ENCODE measurements at places on chromosomes 3 and 15.

DNA sequence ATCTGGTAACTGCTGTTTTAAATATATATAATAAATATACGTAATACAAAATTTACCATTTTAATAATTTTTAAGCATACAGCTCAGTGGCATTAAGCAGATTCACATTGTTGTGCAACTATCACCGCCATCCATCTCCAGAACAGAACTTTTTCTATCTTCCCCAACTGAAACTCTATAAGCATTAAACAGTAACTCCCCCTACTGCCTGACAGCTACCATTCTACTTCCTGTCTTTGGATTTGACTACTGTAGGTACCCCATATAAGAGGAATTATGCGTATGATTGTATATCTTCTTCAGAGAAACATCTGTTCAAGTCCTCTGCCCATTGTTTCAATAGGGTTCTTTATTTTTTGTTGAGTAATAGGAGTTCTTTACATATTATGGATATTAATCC, 36.8 kb downstream of the EID1 start:
- no peak for DNase-seq

- no peak for DNase-seq
Measured at GRCh38 chr3:59339818-59340217, 290.0 kb upstream of the CFAP20DC start.

DNA sequence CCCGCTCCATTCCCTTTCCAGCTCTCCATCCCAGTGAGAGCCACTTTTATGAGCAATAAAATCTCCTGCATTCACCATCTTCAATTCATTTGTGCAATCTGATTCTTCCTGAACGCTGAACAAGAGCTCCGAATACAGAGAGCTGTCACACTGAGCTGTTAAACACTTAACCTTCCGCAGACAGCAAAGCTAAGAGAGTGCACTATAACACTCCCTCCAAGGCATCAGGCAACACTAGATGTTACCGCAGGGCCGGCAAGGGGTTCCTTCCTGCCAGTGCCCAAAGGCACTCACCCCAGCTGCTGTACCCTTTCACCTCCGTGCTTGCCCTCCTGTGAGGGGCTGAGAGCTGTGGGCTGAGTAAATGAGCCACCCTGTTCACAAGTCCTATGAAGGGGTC, 85.6 kb downstream of the BCHE start:
- DNase-seq: no peak

DNA sequence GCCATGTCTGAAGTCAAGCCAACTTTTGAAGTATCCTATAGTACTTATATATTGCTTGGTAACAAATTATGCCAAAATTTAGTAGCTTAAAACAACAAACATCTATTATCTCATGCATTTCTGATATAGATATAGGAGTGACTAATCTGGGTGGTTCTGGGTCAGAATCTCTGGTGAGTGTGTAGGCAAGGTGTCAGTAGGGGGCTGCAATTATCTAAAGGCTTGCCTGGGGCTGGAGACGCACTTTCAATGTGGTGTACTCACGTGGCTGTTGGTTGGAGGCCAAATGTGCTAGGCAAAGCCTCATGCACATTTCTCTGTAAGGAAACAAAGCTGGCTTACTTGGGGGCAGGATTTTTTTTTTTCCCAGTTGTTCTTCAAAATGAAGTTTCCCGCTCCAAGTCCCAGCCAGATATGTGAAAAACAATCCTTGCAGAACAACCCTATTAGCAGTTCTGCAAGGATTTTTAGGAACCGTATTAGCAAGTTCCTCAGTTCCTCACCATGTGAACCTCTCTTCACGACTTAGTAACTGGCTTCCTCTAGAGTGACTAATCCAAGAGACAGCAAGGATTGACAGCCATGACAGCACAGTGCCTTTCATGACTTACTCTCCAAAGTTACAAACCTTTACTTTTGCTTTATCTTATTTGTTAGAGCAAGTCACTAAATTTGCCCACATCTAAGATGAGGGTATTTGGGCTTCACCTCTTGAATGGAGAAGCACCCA, 25.8 kb downstream of the GREM1 start:
- no peak for DNase-seq

- no peak for DNase-seq
Measured at GRCh38 chr15:90790057-90790456, 72.9 kb downstream of the BLM start.

- DNase-seq: no peak
Measured at GRCh38 chr15:41331281-41331680, 1.1 kb downstream of the OIP5 start.

DNA sequence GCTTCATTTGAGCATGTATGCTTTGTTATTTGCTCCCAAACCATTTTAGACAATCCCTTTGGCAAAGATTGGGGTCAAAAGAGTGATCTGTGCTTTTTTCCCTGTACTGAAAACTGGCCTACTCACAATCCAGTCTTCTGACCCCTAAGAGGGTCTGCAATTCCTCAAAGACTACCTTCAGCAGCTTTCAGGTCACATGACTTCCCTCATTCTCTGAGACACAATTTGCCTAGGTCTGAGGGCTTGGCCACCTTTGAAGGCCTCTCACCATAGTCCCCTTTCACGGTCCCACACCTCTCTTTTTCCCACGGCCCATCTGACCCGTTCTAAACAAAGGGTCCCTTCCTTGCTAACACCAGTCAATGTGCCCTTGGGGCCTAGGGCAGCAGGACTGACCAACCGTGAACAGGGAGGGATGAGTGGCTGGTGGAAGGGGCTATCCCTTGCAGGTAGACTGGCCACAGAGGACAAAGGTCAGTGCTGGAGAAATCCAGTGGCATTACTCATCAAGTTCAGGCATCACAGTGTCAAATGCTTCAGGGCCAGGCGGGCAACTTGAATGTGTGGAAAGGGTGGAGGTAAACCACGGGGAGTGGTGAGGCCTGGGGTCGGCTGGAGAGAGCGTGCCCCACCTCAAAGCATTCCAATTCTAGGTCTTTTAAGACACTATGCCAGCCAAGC, 10.8 kb downstream of the RASL12 start:
- no peak for DNase-seq

DNA sequence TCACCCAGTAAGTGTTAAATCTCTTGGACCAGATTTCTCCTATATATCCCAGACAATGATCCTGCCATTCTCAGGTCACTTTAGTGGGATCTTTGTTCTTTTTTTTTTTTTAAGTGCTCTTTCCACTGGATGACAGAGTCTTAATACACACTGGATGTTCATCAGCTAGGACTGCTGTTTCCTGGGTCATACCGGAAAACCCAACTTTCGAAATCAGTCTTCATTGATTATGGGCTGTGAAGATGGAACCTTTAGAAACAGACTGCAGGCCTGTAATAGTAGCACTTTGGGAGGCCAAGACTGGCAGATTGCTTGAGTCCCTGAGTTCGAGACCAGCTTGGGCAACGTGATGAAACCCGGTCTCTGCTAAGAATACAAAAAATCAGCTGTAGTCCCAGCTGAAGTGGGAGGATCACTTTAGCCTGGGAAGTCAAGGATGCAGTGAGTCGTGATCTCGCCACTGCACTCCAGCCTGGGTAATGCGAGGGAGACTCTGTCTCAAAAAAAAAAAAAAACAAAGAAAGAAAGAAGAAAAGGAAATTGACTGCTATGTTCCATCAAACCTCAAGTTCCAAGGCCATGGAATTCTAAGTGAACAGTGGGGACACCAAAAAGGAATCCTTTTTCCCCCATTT, 2.3 kb downstream of the EOGT start:
- no peak for DNase-seq

DNA sequence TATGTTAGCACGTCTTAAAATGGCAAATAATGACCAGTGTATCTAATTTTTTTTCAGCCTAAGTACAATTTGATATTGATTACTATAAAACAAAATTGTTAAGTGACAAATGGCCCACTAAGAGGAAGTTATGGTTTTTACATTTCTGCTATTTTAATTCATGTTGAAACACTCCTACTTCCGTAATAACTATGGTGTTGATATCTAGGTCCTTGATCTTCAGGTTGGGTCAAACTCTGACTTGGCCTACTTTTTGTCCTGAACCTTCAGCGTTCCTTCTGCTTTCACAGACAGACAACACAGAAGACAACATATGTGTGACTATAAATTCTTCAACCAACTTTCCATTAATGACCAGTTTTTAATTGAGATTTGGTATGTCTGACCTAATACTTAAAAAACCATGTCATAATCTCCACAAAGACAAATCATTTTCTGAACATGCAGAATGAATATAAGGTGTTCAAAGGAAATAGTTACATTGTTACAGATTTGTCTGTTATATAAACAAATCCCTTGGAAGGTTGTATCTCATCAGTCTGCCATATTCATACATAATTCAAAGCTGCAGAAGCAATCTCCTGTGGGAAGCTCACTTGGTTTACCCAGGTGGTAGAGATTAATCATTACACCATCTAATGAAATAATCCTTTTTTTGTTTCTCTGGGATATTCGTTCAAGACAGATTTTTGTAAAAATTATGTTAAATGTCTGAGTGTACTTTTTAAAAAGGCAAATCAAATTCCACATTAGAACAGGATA, 92.1 kb upstream of the TSPAN3 start:
- DNase-seq: no peak

DNA sequence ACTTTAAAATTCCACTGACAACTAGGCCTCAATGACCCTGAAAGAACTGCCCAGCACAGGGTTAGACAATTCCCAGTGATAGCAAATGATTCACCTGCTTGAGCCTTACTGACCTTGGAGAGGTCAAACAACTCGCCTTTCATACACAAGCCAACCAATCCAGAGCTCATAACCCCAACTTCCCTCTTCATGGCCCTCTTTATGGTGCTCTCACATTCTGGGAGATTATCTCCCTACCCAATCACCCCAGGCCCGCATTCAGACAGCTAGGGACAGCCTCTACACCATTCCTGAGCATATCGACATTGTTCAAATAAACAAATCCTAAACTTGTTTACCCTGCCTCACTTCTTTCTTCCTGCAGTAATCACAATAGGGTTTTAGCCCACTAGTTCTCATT, 32.2 kb upstream of the COLQ start:
- no peak for DNase-seq

DNA sequence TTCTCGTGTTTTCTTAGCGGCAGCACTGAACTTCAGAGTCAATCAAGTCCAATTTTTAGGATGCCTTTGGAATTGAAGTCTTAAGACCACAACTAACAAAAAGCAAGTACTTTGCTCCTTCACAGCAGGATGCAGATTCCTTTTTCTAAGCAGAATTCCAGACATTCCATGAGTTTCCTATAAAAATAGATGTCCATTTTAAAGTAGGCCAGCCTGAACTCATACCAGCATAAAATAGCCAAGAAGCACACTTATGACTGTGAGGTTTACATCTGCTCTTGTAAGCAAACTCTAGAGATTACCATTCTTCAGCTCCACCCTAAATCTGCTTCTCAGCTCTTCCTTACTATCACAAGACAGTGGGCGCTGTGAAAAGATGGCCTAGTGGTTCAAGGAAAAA, 85.8 kb downstream of the THBS1 start:
- DNase-seq: no peak

- no peak for DNase-seq
Measured at GRCh38 chr3:146044046-146044445, 116.9 kb downstream of the PLOD2 start.

DNA sequence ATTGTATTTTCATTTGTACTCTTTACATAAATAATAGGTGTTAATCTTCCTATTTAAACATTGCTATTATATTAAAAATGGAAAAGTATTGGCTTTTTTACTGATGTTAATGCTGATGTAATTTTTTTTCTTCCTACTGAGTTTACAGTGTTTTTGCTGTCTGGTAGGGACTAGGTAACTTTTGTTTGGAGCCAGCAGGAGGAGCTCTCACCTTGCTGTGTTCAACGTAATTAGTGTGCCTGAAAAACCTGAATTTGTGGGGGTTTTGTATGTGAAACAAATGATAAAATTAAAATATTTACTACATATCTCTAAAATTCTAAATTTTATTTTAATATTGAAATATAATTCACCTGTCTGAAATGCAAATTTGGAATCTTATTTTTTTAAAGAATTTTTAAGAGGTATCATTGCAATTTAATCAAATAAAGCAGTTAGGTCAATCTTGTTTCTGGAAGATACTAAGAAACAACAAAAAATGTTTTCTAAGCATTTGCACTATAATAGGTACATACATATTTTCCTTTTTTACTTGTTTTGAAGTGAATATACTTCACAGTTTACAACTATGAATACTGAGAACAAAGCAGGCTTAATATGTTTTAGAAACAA, 48.8 kb downstream of the EPHA6 start:
- DNase-seq: no peak

GRCh38 chr3:148238421-148238821, 459.3 kb upstream of the AGTR1 start:
- DNase-seq: no peak

- DNase-seq: no peak
Measured at GRCh38 chr3:158573714-158574113, 2.7 kb downstream of the MLF1 start.

DNA sequence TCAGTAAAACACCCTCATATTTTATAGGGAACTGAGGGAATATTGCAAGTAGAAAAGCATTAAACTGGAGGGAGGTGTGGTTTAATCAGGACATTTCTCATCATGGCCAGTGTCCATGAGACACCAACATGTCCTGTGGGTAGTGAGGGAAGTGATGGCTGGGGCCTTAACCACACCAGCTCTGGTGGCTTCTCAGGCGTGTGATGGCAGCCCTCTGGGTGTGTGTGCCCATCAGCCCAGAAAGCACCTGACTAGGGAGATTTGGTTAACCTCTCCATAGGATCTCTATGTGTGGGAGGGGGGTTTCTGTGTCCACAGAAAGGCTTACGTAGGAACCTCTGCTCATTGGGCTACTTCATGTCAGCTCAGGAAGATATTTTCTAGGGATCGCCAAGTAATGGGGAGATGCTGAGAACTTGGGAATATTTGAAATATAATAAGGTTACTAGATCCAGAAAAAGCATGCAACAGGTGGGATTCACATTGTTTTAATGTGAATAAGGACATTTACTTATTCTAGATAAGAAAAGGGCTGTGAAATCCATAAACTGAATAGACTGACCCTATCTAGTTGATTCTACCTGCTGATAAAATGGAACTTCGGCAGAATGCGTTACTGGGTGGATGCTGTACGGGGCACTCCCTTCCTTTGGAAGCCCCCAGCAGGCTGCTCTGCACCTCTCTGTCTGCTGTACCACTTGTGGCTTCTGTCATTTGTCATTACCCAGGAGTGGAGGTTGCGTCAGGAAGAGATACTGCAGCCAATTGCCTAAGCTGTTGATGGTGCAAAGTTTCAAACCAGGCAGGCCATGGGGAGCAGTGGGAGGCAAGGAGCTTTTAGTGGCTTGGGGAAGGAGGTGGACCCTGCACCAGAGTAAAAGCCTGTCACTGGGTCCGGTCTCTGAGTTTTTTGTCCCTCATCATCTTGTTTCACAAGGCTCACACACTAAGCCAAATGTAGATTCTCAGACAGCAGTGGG, 21.5 kb downstream of the PDHB start:
- DNase-seq: no peak

GRCh38 chr15:69061414-69061842, 46.9 kb downstream of the NOX5 start:
- no peak for DNase-seq

DNA sequence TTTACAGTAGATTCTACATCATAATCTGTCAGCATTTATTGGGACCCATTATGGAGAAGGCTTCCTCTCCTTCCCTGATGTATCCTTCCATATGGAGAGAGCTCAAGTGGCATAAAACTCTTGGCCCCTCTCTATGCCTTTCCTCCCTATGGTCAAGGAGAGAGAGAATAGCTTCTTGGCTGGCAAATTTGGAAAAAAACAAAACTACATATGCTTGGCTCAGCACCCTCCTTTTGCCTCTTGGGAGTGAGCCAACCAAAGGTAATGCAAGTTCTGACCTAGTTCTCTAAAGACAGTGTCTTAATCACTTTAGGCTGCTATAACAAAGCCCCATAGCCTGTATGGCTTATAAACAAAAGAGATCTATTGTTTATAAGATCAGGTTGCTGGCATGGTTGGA, 37.5 kb downstream of the C3orf70 start:
- DNase-seq: no peak
